Activated T-helper 1 cell treated with anti-CD3 and anti-CD28 coated beads, Interleukin-12 subunit alpha, Interleukin-12 subunit beta, Interleukin-2, Interleukin-4 antibody, amounts not matched to agents 30 ng/mL and 10 ng/mL and 1 ng/mL, durations not matched to agents 14 hours and 24 hours and 36 hours (primary cell): ENCODE measurements at places on chromosomes 12 and 14.

- no peak overlapping the region for H3K27ac ChIP-seq
- no peaks in the 10 kb centered on the region for H3K36me3 ChIP-seq
- peaks cover 2% of the 10 kb centered on the region for H3K27me3 ChIP-seq
- no peaks in the 10 kb centered on the region for H3K4me1 ChIP-seq
These were observed 6.4 kb upstream of the SLC25A3 start for GRCh38 chr12:98587084-98587483.

DNA sequence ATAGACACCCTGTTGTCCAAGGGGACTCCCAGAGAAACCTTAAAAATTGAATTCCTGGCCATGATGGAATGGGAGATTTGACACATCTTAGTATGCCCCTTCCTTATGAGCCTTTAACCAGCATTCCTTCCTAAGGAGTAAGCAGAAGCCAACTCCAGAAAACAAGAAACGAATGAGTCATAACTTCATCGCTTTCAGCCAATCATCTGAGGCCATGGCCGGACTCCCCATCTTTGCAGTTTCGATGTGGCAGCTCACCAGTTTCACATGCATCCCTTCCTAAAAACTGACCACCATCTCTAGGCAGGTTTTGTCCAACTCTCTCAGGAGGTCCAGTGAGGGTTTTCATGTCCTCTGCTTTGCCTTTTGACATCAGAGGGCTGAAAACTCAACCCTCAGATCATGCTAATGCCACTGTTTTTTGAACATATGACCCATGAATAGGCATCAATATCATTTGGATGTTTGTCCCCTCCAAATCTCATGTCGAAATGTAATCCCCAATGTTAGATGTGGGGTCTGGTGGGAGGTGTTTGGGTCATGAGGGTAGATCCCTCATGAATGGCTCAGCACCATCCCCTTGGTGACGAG is 19.9 kb downstream of the DAAM1 start:
- no peaks in the 10 kb centered on the region for H3K36me3 ChIP-seq
- no peaks in the 10 kb centered on the region for H3K4me1 ChIP-seq
- H3K4me3 ChIP-seq: no peak overlapping the region
- no peak for DNase-seq
- H3K27me3 ChIP-seq: no peaks in the 10 kb centered on the region
- no peak overlapping the region for H3K27ac ChIP-seq

- no peak for DNase-seq
- H3K27me3 ChIP-seq: no peaks in the 10 kb centered on the region
- H3K4me3 ChIP-seq: no peak overlapping the region
- no peak overlapping the region for H3K27ac ChIP-seq
- peaks cover 5% of the 10 kb centered on the region for H3K4me1 ChIP-seq
- peaks cover 21% of the 10 kb centered on the region for H3K36me3 ChIP-seq
These were observed 36.6 kb downstream of the WDR89 start for GRCh38 chr14:63605041-63605532.

- no peaks in the 10 kb centered on the region for H3K27me3 ChIP-seq
- H3K27ac ChIP-seq: no peak overlapping the region
- no peaks in the 10 kb centered on the region for H3K4me1 ChIP-seq
These were observed 62.9 kb upstream of the VSX2 start for GRCh38 chr14:74176400-74176793.

GRCh38 chr12:29792132-29792531 is 8.4 kb upstream of the TMTC1 start:
- DNase-seq: no peak
- H3K27me3 ChIP-seq: peaks cover 9% of the 10 kb centered on the region
- H3K27ac ChIP-seq: no peak overlapping the region
- no peak overlapping the region for H3K4me3 ChIP-seq

GRCh38 chr12:59004456-59004855 is 84.2 kb upstream of the LRIG3 start:
- DNase-seq: no peak
- no peaks in the 10 kb centered on the region for H3K36me3 ChIP-seq
- no peaks in the 10 kb centered on the region for H3K4me1 ChIP-seq
- no peak overlapping the region for H3K4me3 ChIP-seq
- H3K27ac ChIP-seq: no peak overlapping the region
- H3K27me3 ChIP-seq: no peaks in the 10 kb centered on the region

DNA sequence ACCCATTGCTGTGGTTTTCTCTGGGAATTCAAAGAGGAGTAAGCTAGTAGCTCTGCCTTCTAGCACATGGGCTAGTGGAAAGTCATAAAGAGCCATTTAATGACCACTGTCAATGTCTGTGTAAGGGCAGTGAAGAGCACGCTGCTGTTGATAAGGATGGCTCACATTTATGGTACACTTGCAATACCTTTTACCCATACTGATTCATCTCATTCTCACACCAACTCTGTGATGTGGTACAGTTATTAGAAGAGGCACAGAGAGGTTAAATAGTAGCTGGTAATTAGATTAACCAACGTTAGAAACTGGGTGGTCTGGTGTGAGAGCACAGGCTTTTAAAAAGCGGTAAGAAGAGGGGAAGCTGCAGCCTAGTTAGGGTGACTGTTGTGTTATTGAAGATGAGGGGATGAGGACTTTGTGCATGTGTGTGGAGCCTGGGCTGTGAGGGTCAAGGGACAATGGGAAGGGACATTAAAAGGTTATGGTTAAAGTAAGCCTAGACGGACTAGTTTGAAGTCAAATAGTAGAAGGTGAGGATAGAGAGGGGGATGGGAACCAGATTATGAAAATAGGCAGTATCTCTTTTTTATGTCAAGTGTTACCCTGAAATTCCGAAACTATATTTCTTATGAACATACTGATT is 25.2 kb downstream of the RASSF3 start:
- H3K27ac ChIP-seq: no peak overlapping the region
- H3K4me3 ChIP-seq: no peak overlapping the region
- no peak for DNase-seq
- peaks cover 41% of the 10 kb centered on the region for H3K36me3 ChIP-seq
- H3K27me3 ChIP-seq: no peaks in the 10 kb centered on the region

- DNase-seq: no peak
- no peak overlapping the region for H3K4me3 ChIP-seq
- no peaks in the 10 kb centered on the region for H3K36me3 ChIP-seq
- H3K27ac ChIP-seq: no peak overlapping the region
These were observed 146.1 kb downstream of the PAX9 start for GRCh38 chr14:36807727-36808126.

- no peak overlapping the region for H3K4me3 ChIP-seq
- no peak for DNase-seq
- no peak overlapping the region for H3K27ac ChIP-seq
- no peaks in the 10 kb centered on the region for H3K4me1 ChIP-seq
These were observed 2.4 kb upstream of the GALNT8 start for GRCh38 chr12:4717806-4718205.

- H3K27ac ChIP-seq: no peak overlapping the region
- no peaks in the 10 kb centered on the region for H3K36me3 ChIP-seq
- no peak for DNase-seq
- no peaks in the 10 kb centered on the region for H3K4me1 ChIP-seq
These were observed 199.6 kb upstream of the CNOT2 start for GRCh38 chr12:70043490-70044138.

DNA sequence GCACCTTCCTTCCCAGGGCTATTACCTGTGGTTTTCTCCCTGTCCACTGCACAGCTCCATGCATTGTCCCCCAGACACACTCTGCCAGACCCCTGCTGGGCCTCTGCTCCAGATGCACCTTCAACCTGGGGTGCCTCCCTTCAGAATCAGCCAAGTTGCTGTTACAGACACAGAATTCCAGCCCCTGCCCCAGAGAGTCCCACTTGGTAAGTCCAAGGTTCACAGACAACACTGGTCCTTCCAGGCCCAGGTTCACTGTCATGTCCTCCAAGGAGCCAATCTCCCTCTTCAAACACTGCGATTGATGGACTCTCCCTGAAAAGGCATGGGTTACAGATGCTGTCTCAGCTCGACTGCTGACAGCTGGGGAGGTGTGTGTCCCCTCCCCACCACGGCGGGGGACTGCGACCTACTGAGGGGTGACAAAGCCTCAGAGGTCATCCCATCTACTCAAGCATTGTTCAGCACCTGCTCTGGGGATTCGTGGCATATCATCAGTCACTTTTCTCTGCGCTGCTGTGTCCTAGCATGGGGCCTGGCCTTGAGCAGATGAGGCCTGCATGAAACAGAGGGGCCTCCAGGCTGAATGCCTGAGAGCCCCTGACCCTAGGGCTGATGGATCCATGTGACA is 24.3 kb downstream of the CALM1 start:
- H3K27me3 ChIP-seq: no peaks in the 10 kb centered on the region
- no peak for DNase-seq
- no peaks in the 10 kb centered on the region for H3K36me3 ChIP-seq

DNA sequence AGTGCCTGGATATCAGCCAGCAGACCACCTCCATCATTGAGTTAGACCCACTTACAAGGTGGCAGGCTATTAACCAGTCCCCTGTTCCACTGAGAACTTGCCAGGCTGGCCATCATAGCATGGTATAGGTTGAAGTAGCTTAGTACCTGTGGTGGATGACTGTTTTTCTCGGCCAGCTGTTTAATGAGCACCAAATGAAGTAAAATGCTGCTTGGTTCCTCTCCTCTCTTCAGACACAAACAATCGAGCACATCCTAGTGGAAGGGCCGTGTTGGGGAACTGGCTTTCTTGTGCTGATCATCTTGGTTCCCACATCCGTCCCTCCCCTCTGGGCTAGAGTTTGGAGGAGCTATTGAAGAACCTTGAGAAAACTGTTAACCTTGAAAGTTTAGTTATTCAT is 486.2 kb downstream of the RAD51B start:
- no peak overlapping the region for H3K27ac ChIP-seq
- no peak for DNase-seq
- H3K4me3 ChIP-seq: no peak overlapping the region
- H3K4me1 ChIP-seq: peaks cover 4% of the 10 kb centered on the region
- peaks cover 8% of the 10 kb centered on the region for H3K36me3 ChIP-seq

DNA sequence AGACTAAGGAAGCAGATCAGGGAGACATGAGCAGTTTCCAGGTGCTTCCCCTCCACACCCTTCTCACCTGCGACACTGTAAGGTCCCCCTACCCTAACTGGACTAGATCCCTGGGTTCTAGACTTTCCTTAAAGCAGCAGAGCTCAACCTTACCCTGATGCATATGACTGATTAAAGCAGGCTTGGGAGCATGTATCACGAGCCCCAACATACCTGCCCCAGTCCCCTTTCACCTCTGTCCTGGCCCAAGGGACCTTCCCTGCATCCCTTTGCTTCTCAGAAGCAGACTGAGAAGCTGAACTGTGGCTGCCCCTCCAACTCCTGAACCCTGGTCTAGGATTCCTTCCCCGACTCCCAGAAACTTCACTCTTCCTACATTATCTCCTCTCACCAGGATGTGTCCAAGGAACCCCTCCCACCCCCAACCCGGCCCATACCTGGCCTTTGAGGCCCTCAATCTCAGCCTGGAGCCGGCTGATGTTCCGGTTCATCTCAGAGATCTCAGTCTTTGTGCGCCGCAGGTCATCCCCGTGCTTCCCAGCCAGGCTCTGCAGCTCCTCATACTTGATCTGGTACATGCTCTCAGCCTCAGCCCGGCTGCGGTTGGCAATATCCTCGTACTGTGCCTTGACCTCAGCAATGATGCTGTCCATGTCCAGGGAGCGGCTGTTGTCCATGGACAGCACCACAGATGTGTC is 5.4 kb downstream of the KRT8 start:
- peaks cover 2% of the 10 kb centered on the region for H3K27me3 ChIP-seq
- no peak overlapping the region for H3K4me3 ChIP-seq
- H3K27ac ChIP-seq: no peak overlapping the region
- H3K36me3 ChIP-seq: no peaks in the 10 kb centered on the region
- H3K4me1 ChIP-seq: peaks cover 4% of the 10 kb centered on the region

DNA sequence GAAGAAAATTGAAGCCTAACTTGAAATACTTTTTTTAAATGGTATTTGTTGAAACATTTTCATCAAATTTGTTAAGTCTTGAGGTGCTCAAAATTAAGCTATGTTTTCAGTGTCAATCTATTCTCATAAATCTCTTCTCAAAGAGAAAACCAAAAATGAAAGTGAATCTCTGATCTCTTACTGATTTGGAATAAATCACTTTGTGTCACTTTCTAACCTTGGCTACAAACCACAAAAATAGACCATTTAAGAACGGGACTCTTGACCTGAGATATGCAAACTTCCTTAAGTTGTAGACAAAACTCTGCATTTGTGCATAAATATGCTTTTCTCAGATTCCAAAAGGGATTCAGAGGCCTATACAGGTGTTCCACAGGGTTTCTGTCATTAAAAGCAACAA is 192.9 kb downstream of the SEC23A start:
- peaks cover 4% of the 10 kb centered on the region for H3K27me3 ChIP-seq
- no peak for DNase-seq
- H3K36me3 ChIP-seq: no peaks in the 10 kb centered on the region
- no peak overlapping the region for H3K4me3 ChIP-seq
- no peak overlapping the region for H3K27ac ChIP-seq

DNA sequence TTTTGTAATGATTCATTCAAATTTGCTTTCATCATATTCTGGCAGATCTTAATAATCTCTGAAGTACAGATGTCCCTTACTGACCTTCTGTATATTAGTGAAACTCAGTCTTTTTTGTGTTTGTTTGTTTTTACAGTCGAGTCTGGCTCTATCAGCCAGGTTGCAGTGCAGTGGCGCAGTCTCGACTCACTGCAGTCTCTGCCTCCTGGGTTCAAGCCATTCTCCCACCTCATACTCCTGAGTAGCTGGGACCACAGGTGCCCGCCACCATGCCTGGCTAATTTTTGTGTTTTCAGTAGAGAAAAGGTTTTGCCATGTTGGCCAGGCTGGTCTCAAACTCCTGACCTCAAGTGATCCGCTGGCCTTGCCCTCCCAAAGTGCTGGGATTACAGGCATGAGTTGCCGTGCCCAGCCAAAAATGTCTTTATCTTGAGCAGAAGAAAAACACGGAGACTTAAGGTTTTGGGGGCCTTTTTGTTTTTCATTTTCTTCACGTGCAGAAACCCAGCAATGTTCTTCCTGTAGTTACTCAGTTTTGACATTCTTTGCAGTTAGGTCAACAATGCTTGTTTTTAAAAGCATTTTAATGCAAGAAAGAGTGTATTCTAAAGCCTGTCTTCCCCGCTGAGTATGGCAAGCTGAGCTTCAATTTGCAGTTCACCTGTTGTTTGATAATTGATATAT is 79.5 kb downstream of the FAR2 start:
- H3K4me1 ChIP-seq: no peaks in the 10 kb centered on the region
- no peaks in the 10 kb centered on the region for H3K36me3 ChIP-seq
- no peaks in the 10 kb centered on the region for H3K27me3 ChIP-seq
- H3K4me3 ChIP-seq: no peak overlapping the region

- no peak for DNase-seq
- no peak overlapping the region for H3K4me3 ChIP-seq
- no peak overlapping the region for H3K27ac ChIP-seq
These were observed 36.2 kb downstream of the TMEM120B start for GRCh38 chr12:121748571-121749265.

- peak overlapping the region; percentile 61 for H3K4me3 ChIP-seq
- peaks cover 45% of the 10 kb centered on the region for H3K4me1 ChIP-seq
- no peaks in the 10 kb centered on the region for H3K27me3 ChIP-seq
- H3K27ac ChIP-seq: peak overlapping the region; percentile 53
- peaks cover 5% of the 10 kb centered on the region for H3K36me3 ChIP-seq
- peak; percentile 30 for DNase-seq
These were observed 105.0 kb downstream of the PPP2R5E start for GRCh38 chr14:63438065-63438757.

GRCh38 chr12:63151623-63152320 is 771 bp upstream of the AVPR1A start:
- H3K27me3 ChIP-seq: peaks cover 53% of the 10 kb centered on the region
- H3K27ac ChIP-seq: peak overlapping the region; percentile 67
- no peak for DNase-seq
- no peaks in the 10 kb centered on the region for H3K4me1 ChIP-seq
